ENCODE measurements at places on chromosomes 2 and 18.

GRCh38 chr18:79533146-79533545 lies 137.4 kb downstream of the NFATC1 start:
- no peak for DNase-seq

DNA sequence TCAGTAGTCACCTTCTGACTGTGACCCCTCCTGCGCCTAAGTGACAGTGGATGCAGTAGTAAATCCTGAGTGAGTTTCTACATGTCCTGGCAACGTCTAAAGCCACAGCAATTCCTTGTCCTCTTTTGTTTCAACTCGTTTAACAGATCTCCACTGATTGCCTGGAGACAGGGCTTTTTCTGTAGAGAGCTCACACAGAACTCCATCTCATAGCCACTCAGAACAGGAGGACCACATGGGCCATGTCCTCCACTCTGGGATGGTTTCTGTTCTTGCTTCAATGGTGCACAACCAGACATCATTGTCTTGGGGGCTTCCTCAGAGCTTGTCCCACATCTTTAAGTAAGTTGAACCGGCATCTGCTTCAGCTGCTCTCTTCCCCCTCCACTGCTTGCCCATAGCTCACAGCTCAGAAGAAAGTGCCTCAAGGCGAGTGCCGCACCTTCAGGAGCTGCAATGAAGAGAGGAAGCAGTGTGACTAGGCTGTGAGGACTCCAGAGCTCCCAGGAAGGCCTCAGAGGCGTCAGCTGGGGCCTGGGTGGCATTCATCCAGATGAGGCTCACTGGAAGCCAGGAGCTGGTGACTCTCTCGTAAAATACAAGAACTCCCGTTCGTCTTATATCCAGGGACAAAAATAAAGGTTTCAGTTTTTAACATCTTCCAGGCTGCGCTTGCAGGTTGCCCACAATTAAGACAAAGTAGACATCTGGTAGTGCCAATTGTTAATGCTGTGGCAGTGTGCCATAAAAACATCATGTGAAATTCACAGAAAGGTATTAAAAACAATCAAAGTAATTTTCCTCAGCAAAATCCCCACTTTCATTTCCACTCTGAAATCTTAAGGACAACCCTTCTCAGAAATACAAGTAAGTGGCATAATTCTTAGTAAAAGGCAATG lies 37.3 kb downstream of the ST3GAL5 start:
- no peak for DNase-seq

DNA sequence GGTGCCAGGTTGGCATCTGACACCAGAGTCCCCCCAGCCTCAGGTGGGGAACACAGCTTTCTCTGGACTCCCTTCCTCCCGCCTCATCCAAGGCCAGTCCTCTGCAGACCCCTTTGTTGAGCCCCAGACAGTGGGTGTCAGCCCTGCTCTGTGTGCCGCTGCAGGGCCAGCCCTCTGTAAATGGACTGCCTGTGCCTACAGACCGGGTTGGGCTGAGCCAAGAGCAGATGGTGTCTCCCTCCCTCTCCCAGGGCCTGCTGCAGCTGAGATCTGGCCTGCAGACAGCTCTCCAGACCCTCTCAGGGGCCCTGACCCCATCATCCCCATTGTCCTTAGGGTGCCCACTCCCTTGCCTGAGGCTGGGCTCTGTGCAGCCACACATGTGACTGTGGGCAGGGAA lies 160.8 kb downstream of the KLHL29 start:
- no peak for DNase-seq

- DNase-seq: peak; percentile 14
Observed at GRCh38 chr2:157480182-157480961, 36.5 kb upstream of the CYTIP start.

DNA sequence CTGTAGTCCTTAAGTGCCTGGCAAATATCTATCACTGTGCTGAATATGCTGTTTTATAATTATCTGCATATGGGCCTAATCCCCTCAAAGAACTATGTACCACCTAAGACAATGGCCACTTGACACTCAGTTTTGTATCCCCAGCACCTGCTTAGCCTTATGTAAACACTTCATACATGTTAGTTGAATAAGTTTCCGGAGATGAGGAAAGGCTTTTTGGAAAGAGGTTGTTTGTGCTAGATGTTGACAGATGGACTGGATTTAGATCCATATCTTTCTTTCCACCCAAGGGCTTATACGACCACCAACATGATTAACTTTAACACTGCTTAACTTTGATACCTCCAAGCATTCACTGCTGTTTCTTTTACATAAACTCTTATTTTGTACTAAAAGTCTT lies 63.3 kb downstream of the FAM228A start:
- DNase-seq: no peak

- no peak for DNase-seq
Observed at GRCh38 chr18:59456657-59457056, 97.6 kb upstream of the LMAN1 start.

- no peak for DNase-seq
Observed at GRCh38 chr2:168091986-168092385, 155.4 kb downstream of the STK39 start.

DNA sequence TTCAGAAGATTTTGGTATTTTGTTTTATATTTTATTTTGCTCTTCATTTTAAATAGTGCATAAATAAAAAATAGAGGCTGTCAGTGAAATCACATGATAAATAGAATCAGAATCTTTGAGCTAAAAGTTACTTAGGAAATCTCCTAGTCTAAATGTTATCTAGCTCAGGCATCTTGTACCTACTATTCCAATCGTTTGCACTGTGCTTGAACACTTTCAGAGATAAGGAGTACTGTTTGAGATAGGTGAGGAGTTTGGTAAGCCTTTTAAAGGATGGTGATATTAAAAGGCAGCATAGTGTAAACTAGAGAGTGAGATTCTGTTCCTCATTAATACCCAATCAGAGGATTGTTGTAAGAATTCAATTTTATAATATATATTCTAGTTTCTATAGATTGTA lies 157.2 kb upstream of the MYO3B start:
- DNase-seq: no peak

- DNase-seq: peak; percentile 31
Observed at GRCh38 chr2:26691881-26692278, 642 bp upstream of the KCNK3 start.

DNA sequence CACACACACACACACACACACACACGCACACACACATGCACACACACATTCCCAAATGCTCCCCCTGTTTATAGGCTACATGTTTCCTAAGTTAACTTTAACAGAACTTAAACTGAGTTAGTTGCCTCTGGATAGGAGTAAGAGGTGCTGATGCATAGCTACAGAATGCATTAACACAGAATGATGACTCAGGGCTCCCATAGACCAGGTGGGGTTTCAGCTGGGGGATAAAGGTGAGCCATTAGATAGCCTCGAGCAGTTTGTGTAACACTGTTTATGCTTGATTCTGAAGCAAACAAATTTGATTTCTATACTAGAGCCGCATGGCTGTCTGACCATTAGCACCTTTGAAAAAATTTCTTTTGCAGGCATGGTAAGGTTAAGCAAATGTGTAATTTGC lies 741.0 kb downstream of the PLCL1 start:
- no peak for DNase-seq

DNA sequence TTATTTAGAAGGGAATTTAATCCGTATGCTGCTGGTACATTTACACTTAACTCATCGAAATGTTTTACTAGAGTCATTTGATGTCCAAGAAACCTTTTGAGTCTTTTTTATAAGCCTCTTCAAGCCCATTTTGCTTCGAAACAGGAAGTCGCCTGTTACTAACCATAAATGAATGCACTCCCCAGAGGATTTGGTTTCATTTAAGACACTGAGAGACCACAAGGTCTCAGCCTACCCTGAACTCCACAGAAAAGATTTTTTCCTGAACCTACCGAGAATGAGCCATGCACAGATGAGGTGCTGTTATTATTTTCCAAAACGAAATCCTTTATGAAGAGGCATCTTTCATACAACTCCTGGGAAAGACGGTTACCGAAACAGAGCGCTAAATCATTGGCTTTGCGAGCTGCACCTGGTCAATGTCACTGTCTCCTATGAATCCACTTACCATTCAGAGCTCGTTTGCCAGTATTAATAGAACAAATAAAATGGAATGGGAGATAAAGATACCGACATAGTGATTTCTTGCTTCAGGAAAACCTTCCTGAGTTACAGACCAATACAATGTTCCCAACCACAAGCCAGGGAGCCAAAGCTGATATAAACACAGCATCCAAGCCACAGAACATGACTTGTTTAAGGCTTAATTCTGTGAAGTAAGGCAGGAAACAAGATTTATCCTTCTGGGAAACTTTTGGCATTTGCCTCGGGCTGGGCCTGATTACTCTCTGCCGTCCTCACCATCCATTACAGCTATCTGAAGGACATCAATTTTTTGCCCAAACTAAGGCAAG lies 382.1 kb downstream of the OSR1 start:
- no peak for DNase-seq

- DNase-seq: no peak
Observed at GRCh38 chr2:124604940-124605339, 579.9 kb downstream of the CNTNAP5 start.

- no peak for DNase-seq
Observed at GRCh38 chr2:154713675-154714074, 15.2 kb downstream of the KCNJ3 start.

Data from GM13977 (cell line).